ENCODE measurements at places on chromosomes 6 and 20.

GRCh38 chr6:104326173-104327001 is 533.3 kb downstream of the HACE1 start:
- DNase-seq = no peak

- peak; percentile 0 for DNase-seq
Measured at GRCh38 chr20:44217342-44218092, 6.9 kb upstream of the OSER1 start.

DNA sequence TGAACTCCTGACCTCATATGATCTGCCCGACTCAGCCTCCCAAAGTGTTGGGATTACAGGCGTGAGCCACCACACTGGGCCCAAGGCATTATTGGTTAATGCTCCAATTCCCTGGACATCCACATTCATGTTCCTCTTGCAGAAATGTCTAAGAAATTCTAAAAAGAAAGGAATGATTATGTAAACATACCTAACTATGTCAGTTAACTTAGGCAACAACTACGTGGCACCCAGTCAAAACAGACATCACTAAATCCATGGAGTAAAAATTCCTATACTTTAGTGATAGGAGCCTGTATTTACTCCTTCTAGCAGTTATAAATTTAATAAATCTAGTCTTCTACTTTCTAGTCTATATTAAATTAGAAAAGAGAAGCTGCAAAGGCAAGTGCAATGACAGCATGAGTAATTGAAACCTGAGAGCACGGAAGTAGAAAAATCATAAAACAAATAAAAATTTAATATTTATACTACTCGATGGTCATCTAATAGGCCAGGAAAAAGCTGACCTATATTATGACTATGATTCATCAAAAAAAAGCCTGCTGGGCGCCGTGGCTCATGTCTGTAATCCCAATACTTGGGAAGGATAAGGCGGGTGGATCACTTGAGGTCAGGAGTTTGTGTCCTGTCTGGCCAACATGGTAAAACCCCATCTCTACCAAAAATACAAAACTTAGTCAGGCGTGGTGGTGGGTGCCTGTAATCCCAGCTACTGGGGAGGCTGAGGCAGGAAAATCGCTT is 4.2 kb downstream of the AHI1 start:
- no peak for DNase-seq

DNA sequence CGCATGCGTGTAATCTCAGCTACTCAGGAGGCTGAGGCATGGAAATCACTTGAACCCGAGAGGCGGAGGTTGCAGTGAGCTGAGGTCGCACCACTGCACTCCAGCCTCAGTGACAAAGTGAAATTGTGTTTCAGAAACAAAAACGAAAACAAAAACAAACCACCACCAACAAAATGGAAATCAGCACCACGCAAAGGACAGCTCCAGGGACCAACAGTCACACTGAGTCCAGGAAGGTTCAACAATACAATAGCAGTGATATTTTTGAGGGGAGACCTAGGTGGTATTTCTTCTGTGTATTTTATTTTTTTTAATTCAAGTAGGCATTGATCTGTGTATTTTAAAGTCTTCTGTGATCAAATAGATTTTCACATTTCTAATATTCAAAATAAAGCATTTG is 9.8 kb downstream of the HLA-F start:
- no peak for DNase-seq

DNA sequence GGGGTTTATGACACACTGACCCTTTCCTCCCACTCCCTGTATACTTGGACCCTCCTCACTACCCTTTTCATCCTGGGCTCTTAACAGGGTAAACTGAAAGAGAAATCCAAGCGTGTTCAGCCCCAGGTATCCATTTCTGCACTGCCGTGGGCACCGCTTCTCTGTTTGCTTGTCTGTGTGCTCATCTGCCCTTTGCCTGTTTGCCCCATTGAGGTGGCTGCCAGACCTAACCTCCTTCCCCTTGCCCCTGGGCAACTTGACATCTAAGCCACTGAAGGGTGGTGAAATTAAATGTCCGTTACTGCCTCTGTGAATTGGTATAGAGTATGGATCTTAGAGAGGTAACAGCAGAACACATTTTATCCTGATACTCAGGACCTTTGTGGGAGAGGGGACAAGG is 38.7 kb downstream of the ACSS2 start:
- no peak for DNase-seq

- DNase-seq = no peak
Measured at GRCh38 chr20:40354880-40355279, 334.2 kb downstream of the MAFB start.

- DNase-seq = no peak
Measured at GRCh38 chr6:72683797-72684196, 61.9 kb downstream of the KCNQ5 start.

DNA sequence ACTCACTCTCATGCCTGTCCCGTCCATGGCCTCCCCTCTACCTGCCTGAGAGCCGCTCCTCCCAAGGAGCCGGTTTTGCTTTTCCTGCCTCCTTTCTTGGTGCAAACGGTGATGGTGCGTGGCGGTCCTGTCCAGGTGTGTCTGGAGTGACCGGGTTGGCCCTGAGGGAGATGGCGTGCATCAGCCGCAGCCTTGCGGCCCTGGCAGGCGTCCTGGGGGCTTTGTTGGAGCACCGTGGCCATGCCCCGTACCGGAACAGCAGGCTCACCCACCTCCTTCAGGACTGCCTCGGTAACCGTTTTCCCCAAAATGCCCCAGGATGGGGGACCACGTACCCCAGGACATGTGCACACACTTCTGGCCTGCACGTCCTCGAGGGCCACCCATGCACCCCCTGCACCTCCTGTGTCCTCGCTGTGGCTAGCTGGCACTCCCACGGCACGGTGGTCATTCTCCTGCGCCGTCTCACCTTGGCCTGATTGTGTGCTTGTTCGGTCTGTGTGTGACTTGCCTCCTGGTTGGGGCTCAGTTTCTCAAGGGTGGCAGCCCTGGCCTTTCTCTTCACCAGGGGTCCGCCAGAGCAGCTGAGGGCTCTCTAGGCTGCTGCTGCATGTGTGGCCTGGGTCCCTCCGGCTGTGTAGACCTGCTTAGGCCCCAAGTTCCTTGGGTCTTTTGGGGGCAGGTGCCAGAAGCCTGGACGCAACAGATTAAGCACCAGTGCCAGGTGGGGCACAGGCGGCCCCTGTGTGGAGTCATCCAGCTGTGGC is 36.4 kb downstream of the FRMD1 start:
- DNase-seq = no peak

DNA sequence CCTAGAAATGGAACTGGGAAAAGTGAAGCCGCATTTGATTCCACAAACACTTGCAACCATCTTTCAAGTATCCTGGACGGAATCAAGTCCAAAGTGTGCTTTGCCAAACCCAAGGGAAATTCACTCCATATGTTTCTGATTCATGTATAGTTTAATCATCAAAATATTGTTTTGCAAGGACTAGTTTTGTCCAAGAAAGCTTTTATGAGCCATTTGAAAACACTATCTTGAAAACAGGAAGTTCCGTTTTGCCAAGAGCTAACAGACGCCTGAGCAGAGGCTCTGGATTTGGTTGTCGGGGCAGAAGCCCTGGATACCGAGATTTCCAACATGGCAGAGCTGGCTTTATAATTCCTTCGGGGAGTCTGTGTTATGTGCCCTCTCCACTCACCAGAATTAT is 251.1 kb downstream of the PHACTR1 start:
- no peak for DNase-seq

- no peak for DNase-seq
Measured at GRCh38 chr6:5866547-5867051, 140.1 kb downstream of the NRN1 start.

DNA sequence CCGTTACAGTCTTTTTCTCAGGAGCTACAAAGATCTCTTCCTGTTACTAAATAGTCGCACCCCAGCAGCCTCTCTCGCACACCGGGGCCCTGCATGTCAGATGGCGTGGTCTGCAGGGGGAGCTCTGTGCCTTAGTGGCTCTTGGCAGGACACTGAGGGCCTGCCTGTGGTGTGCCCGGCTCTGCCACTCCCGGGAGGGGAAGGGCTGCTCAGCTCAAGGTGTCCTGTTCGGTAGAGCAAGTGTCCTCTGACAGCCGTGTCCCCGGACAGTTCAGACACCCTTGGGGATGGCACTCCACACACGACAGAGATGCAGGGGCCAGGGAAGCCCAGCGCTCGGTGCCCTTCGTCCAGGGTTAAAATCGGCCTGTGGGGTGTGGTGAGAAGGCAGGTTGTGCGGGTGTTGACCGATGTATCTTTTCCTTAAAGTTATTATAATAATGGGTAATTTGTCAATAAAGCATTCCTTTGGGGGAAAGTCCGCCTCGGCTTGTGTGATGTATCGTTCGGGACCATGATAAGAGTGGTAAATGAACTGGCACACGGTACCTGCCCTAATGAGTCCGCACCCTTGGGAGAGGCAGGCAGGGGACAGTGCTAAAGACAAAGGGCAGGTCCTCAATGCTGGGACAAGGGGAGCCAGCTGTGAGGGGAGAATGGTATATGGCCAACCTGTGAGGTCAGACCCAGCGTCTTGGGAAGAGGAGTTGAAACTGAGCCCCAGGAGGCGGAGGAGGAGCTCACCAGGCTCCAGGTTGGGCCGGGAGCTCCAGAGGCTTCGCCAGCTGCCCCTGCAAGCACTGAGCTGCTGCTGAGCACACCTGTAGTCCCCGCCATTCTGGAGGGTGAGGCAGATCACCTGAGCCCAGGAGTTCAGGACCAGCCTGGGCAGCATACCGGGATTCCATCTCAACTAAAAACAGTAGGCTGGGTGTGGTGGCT is 3.6 kb upstream of the DNAJC5 start:
- DNase-seq = peak; percentile 25

GRCh38 chr20:57040466-57040865 is 226.0 kb downstream of the BMP7 start:
- no peak for DNase-seq

DNA sequence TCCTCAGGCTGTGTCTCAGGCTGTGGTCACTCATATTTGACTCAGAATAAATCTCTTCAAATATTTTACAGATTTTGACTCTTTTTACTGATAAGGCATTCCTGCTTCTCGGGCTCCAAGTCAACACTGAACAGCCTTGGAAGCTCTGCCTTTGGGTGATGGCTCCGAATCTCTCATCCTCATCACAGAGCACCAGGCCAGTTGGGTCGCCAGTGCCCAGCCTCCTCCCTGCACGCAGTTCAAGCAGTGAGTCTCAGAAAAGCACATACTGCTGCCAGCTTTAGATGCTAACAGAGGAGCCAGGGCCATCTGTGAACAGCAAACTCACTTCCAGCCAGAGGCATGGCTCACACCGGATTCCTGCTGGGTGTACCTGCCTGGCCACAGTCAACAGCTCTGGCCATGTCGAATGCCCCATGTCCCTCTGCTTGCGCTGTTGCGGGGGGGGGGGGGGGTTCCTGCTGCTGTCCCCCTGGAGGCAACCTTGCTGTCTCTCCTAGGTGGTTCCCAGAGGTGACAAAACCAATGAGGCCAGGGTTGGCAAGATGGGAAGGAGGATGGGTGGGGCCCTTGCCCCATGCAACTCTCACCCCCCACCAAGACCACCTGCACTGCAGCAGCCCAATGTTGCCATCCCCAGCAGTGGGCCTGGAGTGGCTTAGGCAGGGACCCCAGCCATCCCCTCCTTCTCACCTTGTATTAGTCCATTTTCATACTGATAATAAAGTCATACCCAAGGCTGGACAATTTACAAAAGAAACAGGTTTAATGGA is 248.8 kb downstream of the ERMARD start:
- no peak for DNase-seq

All from DMS79 (cell line).